Stimulated activated CD4-positive, alpha-beta T cell treated with anti-CD3 and anti-CD28 coated beads, Interleukin-15, amount 100 ng/mL, for 1 hour (primary cell): ENCODE measurements at places on chromosomes 1 and 21.

GRCh38 chr1:204261746-204262505 is 48.1 kb upstream of the GOLT1A start:
- DNase-seq = no peak

- no peak for DNase-seq
These were observed 58.4 kb downstream of the VPS26C start for GRCh38 chr21:37208741-37209225.

GRCh38 chr1:212518188-212519054 is 85.7 kb downstream of the NENF start:
- DNase-seq = no peak

DNA sequence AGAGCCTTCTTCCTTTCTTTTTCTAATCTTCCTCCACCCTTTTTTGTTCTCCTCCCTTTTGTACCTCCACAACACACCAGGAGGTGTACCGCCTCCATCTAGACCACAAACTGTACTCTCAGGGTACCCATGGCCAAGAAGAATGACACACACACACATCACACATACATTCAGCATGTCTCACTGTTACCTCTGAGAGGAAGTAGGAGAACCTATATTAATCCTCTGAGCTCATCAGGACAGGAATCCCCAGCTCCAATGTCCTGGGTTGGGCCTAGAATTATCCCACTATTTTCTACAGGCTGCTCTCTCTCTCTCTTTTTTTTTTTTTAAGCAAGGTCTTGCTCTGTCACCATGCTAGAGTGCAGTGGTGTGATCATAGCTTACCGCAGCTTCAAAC is 36.7 kb downstream of the ATP2B4 start:
- DNase-seq = no peak

DNA sequence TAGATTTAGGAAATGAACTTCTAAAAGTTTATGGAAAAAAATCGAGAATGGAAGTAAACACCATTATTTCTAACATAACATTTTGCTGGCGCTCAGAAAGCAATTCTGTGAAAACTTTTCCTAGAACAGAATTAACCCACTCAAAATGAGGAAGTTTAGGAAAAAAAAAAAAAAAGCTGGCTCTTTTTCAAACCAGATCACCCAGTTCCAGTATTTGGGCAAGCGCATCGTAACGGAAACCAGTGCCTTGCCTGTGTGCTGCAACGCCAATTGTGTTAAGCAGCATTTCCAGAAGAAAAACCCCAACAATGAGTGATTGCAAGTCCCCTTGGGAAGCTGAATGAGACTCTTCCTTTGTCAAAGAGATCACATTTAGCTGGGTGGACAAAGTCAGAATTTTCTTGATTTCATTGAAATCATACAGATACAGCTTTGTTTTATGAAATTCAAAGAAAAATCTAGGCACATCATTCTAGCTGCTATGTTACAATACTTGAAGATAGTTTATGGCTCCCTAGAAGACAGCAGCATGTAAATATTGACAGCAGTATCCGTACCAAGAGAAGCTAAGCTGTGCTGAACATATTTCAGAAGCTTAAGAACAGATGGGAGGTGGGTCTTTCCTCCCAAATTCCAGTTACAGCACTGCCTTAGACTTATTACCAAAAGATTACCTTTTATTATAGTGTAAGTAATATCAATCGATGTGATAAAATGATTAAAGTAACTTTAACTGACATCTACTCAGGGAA is 113.4 kb downstream of the ERG start:
- no peak for DNase-seq
